ENCODE measurements at places on chromosomes 5 and 9.

- DNase-seq: no peak
These were observed 125.8 kb downstream of the MACROH2A1 start for GRCh38 chr5:135273212-135273611.

DNA sequence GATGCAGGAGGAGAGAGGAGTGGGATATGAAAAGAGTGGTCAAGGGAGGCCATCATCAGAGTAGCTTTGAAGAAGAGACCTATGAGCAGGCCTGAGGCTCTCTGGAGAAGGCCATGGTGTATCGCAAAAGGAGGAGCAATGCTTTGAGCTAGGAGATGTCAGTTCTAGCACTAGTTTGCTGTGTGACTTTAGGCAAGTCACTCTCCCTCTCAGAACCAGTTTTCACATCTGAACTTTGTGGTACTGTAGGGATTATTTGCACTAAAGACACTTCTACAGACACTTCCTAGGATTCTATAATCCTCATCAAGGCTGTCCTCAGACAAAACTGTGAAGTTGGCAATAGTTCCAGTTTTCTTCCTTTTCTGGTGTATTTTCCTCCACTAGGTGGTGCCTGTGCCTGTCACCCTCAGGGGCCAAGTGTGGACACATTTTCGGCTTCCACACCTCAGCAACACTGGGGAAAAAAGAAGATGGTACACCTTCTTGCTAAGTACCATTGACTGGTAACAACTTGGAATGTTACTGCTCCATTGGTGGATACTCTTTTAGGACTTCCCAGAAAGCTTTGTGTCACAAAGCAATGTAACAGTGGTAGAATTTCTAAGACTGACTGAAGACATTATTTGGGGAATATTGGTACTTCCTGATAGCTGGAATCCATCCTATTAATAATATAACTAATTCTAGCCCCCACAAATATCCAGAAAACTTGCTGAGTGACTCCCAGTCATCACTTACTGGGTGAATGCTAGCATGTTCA lies 9.9 kb downstream of the PAPPA start:
- DNase-seq: no peak

DNA sequence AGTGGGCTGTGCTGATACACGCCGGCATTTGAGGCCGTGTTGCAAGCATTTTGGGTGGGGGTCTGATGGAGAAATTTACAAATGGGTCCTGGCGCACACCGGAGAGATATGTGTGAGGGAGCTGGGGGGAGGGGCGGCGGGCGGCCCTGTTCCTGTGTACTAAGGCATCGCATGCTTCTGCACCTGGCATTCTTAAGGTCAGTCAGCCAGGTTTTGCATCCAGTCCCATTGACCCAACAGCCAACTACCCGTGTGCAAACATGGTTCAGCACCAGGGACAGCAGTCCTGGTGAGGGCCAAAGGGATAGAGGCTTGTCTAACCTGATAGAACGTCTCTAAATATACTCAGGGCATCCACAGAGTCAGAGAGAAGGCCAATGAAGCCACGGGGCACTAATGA lies 839 bp downstream of the GABRG2 start:
- peak; percentile 49 for DNase-seq

DNA sequence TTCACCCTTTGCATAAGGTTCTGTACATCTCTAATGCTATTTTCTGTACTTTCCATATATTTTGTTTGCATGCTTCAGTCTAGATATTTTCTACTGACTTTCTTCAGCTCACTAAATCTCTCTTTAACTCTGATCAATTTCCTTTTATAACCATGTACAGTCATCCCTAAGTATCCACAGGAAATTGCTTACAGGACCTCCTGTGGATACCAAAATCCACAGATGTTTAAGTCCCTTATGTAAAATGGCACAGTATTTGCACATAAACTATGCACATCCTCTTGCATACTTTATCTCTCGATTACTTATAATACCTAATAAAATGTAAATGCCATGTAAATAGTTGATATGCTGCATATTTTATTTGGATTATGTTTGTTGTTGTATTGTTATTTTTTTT lies 442.1 kb downstream of the TLE4 start:
- DNase-seq: no peak

- no peak for DNase-seq
These were observed 35.6 kb upstream of the MYORG start for GRCh38 chr9:34412336-34412735.

DNA sequence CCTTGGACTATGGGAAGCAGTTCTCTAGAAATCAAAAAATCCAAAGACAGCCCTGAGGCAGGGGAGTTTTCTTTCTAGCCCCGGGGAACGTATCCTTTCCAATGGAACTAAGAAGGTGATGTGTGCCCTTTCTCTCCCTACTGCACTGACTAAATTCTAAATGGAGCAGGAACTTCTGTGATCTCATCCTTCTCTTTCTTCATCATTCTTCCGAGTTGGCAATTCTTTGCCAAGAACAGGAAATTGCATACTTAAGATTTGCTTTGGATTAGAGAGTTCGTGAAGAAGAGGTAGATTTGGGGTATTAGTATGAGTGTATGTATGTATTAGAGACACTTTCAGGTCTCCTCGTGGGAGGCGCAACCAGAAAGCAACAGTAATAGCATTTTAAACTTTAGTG lies 178.0 kb upstream of the PIK3R1 start:
- no peak for DNase-seq

- no peak for DNase-seq
These were observed 56.3 kb downstream of the GDA start for GRCh38 chr9:72205513-72205912.

- no peak for DNase-seq
These were observed 486.3 kb upstream of the ZNF462 start for GRCh38 chr9:106376689-106377088.

DNA sequence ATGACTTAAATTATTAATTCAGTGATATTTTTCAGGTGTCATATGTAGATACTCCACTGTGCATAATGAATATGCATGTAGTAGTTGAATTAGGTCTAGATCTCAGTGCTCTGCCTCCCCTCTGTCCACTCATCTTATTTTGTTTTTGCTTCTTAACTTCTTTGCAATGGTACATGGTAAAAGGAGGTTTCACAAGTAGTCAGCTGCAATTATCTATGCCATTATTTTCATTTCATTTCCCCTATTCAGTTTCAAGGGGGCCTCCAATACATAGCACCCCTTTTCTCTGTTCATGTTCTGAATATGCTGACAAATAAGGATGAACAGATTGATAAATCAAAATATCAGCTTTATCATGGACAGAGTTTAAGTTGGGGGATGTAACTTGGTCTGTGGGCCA lies 511.6 kb upstream of the ZNF608 start:
- DNase-seq: no peak

DNA sequence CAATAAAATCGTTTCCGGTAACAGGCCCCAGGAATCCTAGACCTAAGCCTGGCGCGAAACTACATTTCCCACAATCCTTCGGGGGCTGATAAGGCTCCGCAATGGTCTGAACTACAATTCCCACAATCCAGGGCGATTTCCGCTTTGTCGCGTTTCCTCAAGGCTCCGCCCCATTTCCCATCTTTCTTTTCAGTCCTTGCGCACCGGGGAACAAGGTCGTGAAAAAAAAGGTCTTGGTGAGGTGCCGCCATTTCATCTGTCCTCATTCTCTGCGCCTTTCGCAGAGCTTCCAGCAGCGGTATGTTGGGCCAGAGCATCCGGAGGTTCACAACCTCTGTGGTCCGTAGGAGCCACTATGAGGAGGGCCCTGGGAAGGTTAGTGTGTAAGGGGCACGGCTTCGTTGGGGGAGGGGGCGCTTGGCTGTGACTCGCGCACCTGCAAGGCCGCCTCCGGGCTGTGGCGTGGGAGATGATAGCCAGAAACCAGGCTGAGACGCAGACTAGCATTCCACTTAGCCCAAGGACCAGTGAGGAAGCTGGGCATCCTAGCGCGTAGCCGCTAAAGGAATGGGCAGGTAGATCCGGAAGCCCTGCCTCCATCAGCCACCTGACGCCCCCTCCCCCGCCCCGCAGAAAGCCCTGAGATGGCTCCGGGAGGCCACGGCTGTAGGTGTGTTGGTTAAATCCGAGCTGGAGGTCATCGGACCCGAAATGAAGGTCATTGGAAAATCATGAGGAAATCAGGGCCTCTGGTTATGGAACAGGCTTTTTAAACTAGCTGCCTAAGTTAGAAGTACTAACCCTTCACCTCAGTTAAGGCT lies at the start of gene COX7C:
Gene COX7C (plus strand): TSS at position 186 of the 821 bp plus-strand sequence. CDS start 115 bp downstream, at position 301.
- DNase-seq: peak; percentile 96

GRCh38 chr5:65708145-65708544 lies 13.8 kb downstream of the SGTB start:
- DNase-seq: no peak

DNA sequence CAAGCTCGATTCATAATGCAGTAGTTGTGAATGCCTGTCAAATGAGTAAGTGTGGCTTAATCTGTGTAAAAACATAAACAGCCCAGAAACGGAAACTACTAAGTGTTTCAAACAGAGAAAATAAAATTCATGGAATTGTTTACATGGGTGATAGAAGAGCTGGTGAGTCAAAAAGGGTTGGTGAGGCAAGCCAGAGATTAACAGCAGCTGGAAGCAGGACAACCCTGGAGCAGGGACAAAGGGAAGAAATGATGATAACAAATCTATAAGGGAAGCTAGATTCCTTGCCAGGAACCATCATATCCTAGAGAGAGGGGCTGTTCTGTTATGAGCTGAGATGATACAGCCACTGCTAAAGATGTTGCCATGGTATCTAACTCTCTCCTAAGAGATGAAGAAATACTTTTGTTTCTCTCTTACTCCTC lies 18.0 kb upstream of the PRR16 start:
- DNase-seq: peak; percentile 61

- peak; percentile 76 for DNase-seq
These were observed at the start of gene ZNF483 for GRCh38 chr9:111525056-111525977. Gene ZNF483 (plus strand): TSS chr9:111525179. CDS start chr9:111527396, 2,217 bp downstream.

DNA sequence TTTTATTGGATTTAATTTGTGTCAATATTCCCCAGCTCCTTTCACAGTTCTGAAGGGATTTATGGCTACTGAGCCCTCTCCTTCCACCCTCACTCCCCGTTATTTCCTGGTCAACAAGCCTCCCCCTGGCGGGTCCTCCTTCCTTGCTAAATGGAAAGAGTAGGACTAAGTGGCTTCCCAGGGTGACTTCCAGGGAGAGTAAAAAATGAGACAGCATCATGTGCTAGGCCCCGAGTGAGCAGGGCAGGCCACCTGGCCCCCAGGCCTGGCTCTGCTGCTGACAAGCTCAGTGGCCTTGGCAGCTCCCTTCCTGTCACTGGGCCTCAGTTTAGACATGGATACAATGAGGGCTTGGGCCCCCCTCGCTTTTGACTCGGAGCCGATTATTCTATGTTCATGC lies 201.3 kb downstream of the HSPA4 start:
- DNase-seq: peak; percentile 48

DNA sequence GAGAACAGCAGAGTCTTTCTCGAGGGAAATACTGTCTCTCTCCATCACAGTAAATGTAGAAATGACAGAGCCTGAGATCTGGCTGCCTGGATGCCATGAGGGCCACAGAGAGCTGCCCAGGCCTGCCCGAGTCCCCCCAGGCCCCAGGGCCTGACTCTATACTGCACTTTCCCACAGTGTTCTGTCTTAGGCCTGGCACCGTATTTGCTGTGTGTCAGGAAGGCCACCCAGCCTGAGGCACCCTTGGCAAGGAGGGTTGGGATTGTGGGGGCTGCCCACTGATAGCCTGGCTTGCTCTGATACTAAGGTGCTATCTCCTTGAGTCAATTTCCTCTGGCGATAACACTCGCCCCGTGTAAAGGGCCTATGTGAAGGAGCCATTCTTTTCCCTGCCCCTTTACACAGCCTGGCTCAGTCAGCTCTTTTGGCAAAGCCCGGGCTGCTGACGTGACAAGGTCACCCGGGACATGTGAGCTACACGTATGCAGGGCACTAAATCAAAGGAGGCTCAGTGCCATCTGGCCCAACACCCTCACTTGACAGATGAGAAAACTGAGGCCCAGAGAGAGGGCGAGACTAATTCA lies 630.1 kb upstream of the KLF4 start:
- no peak for DNase-seq

DNA sequence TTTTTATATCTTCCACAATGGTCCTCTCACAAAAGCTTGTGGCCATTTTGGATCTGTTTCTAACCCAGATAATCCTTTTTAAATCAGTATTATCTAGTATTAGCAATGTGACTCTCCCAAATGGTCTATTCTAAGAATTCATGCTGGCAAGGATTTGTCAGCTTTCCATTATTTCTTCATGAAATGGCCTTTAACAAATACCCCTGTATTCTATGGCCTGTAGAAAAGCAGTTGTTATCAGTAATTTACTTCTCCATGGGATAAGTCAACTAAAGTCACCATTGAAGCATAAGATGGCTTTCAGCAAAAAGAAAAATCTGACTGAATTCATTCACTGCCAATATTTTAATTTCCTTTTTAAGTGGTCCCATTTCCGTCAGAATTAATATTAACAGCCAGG lies 346.4 kb upstream of the FAM174A start:
- no peak for DNase-seq

GRCh38 chr9:111916234-111916645 lies 19.6 kb downstream of the UGCG start:
- DNase-seq: no peak

DNA sequence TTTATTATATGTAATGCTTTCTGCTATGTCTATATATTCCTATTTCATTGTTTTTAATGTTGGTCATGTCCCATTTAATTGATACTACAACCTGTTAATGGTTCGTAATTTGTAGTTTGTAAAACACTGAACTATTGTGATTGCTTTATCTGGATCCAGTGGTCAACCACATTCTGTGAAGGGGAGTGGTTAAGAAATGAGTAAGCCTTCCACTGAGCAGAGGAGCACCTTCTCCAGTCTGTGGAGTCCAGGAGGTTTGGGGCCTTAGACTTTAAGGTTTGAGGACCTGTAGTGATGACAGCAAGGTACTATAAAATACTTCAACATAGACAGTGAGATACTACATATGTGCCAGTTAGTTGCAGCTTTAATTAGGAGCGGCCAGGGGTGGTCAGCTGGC lies 67.7 kb upstream of the RAD23B start:
- no peak for DNase-seq

DNA sequence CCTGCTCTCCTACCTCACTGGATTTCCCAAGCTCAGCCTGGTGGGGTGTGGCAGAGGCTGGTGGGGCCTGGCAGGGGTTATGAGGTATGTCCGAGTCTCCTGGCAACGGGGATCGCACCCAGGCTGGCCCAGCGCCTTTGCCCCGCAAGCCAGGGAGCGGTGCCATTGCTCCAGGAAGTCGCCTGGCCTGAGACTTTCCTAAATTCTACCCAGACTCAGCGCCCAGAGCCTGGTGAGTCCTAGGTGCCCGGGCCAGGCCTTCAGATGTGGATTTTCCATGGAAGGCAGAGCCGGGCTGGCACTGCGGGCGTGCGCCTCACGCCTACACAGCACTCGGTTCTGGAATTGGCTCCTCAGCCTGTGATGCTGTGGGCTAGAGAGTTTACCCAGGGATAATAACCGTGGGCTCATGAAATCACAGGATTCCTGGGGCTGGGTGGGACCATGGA lies 155.4 kb upstream of the COL5A1 start:
- no peak for DNase-seq

DNA sequence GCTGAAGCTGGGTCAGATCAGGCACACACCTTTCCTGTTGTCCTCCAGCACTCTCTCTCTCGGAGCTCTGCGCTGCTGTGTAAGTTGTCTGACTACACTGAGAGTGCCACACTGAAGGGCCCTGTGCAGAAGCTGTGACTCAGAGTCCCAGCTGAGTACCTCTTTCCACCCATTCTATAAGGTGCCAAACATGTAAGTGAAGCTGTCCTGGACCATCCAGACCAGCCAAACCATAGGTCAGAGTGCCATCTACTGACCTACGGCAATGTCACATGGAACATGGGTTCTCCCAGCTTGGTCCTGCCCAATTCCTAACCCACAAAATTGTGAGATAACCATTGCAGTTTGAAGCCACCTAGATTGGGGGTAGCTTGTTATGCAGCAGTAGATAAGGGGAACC lies 68.2 kb downstream of the ADCY2 start:
- DNase-seq: no peak

- DNase-seq: no peak
These were observed 286.6 kb downstream of the FER start for GRCh38 chr5:109034306-109034705.

All from left lung (tissue), 14 donors.